ENCODE measurements at places on chromosomes 7 and 10.
A peak's percentile ranks its signal among the peaks of the same experiment; 100 is the strongest.

DNA sequence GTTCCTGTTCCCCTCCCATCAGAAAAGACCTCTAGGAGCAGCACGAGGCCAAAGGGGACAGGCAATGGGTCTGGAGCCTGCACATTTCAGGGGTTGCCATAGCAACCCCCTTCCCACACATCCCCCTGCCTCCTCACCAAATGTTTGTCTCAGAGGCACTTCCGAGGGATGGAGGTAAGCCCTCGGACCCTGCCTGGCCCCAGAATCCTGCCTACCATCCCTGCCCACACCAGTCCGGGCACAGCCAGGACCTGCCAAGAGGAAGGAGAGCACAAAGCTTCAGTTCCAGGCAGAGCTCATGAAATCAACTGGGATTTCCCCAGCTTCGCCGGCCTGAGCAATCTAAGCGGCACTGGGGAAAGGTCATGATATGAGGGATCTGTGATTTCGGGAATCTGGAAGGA, 175.0 kb upstream of the PLXNA4 start:
- no peak for DNase-seq

GRCh38 chr10:122981066-122981464, 864 bp downstream of the PSTK start:
- peak; percentile 57 for DNase-seq

DNA sequence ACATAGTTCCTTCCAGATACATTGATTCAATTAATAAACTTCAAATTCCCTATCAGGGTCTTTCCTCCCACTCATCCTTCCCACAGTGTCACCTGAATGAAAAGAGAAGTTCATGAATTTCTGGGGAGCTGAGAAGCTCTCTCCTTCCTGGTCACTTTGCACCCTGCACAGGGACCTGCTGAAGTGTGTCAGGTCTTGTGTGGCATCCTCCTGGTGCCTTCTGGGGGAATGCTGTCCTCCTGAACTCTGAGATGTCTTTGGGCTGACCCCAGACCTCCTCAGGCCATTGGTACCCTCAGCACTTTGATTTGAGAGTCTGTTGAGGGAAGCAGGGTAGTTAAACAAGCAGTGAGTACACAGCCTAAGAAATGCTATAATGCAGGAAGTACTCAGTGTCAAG, 39.5 kb upstream of the ITGA8 start:
- no peak for DNase-seq

DNA sequence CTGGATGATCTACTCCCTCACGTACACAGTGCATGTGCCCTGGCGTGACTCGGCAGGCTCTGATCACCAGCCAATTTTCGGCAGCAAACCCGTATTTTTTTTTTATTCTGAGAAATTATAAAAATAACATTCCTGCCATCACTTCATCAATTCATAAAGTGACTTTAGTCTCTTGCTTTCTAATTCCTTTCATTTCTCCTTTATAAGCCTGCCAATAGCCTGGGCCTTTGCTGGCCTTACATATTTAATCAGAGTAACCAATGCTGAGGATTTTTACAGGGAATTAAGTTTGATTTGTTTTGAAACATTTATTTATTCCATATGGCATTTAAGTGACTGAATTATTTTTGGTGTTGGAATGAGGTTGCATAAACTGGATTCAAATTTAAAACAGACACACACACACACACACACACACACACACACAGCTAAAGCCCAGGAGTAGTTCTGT, 140.8 kb downstream of the ETV1 start:
- no peak for DNase-seq

- no peak for DNase-seq
Observed at GRCh38 chr7:125278318-125278717, 348.7 kb upstream of the POT1 start.

DNA sequence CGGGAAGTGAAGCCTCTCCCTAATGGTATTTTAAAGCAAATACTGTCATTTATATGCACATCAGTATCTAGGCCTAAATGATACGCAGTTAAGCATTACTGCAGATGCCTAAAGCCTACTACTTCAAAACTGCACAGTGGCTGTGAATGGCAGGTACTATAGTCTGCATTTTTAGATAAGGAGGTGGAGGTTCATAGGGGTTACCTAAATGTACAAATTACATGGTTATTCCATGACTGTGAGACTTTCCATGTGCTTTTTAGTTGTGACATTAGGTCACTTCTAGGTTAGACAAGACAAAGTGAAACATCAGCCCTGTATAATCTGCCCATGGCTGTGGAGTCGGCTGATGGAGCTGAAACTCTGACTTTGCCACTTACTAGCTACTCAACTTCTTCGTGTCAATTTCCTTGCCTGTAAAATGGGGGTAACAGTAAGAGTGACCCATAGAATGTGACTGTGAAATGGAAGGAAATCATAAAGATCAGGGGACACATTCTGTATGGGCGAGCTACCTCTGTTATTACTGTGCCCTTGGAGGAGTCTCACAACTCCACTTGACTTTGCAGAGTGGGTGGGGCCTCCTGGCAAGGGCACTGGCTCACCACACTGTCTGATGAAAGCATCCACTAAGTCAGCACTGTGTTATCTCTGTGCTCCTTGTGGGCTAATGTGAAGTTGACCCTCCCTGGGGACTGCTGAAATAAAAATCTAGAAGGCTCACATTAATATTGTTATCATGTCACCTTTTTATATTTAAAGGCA, 239.4 kb downstream of the TNS3 start:
- no peak for DNase-seq

DNA sequence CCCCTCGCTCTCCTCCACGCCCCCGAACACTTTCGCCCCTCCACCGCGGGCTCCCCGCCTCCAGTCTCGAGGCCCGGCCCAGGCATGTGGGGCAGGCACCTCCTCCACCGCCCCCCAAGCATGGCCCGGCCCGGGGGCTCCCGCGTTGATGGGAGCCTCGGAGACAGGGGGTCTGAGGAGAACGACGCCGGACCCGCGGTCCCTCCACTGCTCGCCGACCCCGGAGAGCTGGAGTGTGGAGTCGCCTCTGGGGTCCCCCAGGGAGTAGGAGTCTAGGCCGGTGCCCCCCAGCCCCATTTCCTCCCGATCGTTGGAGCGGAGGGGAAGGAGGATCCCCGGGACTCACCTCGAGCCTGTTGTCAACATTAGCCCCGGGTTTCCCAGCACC, 206 bp downstream of the UPF2 start:
- no peak for DNase-seq

GRCh38 chr7:18555120-18555519, 59.6 kb downstream of the HDAC9 start:
- DNase-seq, result peak; percentile 81

- no peak for DNase-seq
Observed at GRCh38 chr10:98414578-98414931, 427 bp downstream of the PYROXD2 start.

DNA sequence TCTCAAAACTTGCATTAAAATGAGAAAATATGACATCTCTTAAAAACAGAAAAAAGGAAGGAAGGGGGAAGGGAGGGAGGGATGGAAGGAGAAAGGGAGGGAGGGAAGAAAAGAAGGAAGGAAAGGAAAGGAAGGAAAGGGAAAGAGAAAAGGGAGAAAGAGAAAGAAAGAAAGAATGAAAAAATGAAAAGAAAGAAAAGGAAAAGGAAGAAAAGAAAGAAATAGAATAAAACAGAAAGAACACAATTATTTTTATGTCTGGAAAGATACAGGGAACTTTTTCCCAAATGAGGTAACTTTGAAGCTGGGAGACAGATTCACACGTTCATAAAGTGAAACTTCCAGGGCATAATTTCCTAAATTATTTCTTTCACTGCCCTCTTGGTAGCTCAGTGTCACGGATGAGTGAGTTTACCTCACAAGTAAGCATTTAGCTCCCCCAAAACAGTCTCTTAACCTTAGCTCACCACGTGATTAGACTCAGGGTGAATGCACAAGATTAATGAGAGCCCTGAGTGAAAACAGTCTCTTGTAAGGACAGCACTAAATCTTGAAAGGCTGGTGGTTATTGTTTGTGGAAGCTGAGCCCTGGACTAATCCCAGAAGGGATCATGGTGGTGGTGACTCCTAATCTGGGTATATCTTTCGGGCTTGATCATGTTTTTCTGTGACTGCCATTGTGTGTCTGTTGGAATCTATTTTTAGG, 74.1 kb upstream of the HDAC9 start:
- DNase-seq, result peak; percentile 81

DNA sequence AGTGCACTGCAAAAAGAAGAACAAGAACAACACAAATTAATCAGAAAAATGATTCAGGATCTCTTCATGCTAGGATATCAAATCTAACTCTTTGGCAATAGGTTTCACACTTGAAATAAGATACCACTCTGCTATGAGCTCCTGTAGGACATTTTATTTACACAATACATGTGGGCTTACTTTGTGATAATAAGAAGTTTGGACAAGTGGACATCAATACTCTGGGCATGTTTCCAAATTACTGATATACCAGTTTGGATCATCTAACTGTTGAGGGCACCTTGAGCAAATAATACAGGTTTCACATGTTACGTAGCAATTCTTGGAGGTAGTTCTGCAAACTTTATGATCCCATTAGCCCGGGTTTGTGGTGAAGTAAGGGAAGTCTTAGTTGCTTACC, 59.8 kb downstream of the CPVL start:
- no peak for DNase-seq

GRCh38 chr10:117005527-117006055, 604 bp upstream of the SHTN1 start:
- DNase-seq, result no peak
